ENCODE measurements at places on chromosomes 4 and X. TPM values are rescaled to one million over a fixed set of nuclear protein-coding genes. Genes with fewer than 3 reads are reported as not detected.

DNA sequence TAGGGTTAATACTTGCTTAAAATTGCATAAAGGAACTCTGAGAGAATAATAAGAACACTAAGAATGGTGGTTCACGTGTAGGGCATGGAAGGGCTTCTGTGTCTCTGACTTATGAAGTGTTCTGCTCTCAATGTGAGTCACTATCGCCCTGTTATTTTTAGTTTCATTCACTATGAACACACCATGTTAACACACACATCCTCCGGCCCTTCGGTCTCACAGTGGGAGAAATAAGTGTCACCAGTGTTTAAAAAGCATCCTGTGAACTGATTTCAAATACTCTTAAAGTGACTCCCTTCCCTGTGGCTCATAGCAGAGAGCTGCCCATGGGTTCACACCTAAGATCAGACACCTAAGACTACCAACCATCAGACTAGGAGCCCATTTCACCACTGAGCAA is 33.8 kb upstream of the FGFBP2 start:
- no peak for DNase-seq

DNA sequence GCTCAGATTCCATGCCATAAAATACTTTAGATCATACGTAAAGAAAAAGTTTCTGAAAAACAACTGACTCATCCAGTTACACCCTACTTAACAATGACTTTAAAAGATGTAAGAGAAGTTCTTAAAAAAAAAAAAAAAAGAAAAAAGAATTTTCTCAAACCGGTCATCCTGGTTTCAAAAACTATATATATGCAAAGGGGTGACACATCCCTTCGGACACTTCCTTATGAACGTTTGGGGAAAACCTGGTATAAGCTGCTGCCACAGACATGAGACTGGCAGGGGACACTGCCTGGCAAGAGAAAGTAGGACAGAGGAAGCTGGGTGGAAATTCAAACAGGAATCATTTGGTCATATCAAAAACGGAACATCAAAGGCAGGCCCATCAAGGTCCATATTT is 81.2 kb upstream of the PRSS48 start:
- no peak for DNase-seq

DNA sequence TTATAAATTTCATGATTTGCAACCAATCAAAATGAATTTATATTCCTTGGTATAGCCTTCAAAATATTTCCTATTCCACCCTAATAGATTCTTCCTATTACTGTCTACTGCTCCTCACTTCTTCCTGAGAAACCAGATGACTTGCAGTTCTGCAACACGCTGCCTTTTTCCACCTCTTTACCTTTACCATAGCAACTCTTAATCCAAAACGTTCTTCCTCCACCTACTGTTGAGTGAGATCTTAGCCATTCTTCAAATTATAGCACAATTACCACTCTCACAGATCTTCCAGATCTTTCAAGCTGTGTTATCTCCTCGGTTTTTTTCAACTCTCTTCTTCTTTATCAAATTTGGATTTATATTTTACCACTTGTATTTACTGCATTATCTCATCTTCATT is 289.8 kb downstream of the ADGRL3 start:
- no peak for DNase-seq

- no peak for DNase-seq
These were observed 340.8 kb downstream of the PPP1R2C start for GRCh38 chrX:42437211-42437610.

GRCh38 chr4:86159216-86159615 is 200.6 kb downstream of the MAPK10 start:
- no peak for DNase-seq

GRCh38 chr4:46931981-46932380 is 22.9 kb upstream of the COX7B2 start:
- DNase-seq: peak; percentile 16

- DNase-seq: peak; percentile 80
These were observed at the start of gene EVC for GRCh38 chr4:5710961-5711478. EVC (plus strand) TSS chr4:5711201; CDS start chr4:5711381, 180 bp downstream.

- no peak for DNase-seq
These were observed 331.9 kb upstream of the NR3C2 start for GRCh38 chr4:148774134-148774533.

XAGE1A gene
- total RNA-seq: not detected

TAF7L gene
- not detected for total RNA-seq

SPATA4 gene
- total RNA-seq: not detected

PAGE2B gene
- not detected for total RNA-seq

FATE1 gene
- not detected for total RNA-seq
